Femur (tissue), 1 donor: ENCODE measurements at places on chromosomes 7 and 10.
A peak's percentile ranks its signal among the peaks of the same experiment; 100 is the strongest.

GRCh38 chr7:48305661-48306060 is 134.4 kb downstream of the ABCA13 start:
- no peak for DNase-seq

GRCh38 chr7:21377545-21377944 is 50.3 kb upstream of the SP4 start:
- no peak for DNase-seq

GRCh38 chr7:55214707-55215106 is 150.4 kb upstream of the LANCL2 start:
- DNase-seq, result no peak

DNA sequence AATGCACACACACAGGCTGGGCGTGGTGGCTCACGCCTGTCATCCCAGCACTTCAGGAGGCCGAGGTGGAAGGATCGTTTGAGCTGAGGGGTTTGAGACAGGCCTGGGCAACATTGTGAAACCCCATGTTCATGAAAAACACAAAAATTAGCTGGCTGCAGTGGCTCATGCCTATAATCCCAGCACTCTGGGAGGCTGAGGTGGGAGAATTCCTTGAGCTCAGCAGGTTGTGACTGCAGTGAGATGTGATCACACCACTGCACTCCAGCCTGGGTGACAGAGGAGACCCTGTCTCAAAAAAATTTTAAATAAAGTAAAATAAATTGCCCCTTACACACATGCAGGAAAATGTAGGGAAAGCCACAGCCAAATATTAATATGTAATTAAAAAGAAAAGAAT is 44.1 kb downstream of the RNF32 start:
- no peak for DNase-seq

DNA sequence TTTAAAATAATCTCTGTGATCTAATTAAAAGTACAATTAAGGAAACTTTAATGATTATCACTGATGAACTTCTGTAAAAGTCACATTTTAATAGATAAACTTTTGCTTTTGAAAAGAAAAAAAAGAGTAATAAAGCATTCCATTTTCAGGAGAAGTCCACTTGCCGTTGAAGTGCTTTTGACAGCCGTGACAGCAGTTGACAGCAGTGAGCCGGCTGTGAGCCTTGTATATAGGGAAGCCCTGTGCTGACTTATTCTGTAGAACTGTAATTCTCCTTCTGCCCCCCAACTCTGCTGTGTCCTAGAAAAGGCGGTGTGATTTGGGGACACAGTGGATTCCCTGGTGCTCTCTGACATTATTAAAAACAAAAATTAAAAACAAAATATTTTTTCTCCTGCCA is 78.0 kb downstream of the POM121L12 start:
- no peak for DNase-seq

- peak; percentile 50 for DNase-seq
These were observed 776 bp downstream of the TMEM184A start for GRCh38 chr7:1555046-1555812.

- DNase-seq, result peak; percentile 62
These were observed 76.1 kb upstream of the PITRM1 start for GRCh38 chr10:3248526-3249306.

DNA sequence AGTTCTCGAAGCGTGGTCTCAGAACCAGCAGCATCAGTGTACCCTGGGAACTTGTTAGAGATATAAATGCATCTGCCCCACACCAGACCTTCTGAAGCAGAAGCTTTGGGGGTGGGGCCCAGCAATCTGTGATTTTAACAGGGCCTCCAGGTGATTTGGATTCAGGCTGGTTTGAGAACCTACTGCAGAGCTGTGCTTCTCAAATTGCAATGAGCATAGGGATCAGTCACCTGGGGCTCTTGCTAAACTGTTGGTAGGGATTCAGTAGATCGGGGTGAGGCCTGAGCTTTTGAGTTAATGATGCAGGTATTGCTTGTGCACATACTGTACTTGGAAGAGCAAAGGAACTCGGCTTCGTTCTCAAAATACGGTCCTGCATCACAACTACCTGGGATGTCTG is 243.6 kb upstream of the PODXL start:
- no peak for DNase-seq
